ENCODE measurements at places on chromosomes 13 and 19. TPM values are rescaled to one million over a fixed set of nuclear protein-coding genes. Genes with fewer than 3 reads are reported as not detected.

DNA sequence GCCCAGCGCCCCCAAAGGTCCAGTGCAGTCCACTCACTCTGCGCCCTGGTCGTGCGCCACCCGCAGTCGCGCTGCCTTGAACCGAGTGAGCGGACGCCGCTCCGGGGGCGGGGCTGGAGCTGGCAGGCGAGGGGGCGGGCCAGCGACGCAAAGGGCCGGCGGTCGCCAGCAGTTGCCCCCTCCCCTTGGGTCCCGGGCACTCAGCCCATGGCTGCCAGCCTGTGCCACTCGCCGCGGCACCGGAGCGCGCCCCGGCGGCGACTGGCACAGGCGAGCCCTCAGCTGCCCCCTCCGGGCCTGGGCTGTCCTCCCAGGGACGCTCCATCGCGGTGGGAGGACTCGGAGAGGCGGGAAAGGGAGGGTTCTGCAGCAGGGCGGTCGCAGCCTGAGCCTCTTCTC is at the start of gene S1PR5:
Gene S1PR5 (minus strand): TSS at position 87 of the 399 bp plus-strand sequence. CDS start 2,436 bp downstream, outside the sequence.
- H3K36me3 ChIP-seq: no peaks in the 10 kb centered on the region
- DNase-seq: no peak
- H3K27me3 ChIP-seq: peaks cover 72% of the 10 kb centered on the region
- peak within 1 kb of the TSS; percentile 82 for H3K4me3 ChIP-seq
- peaks cover 39% of the 10 kb centered on the region for H3K4me1 ChIP-seq
- peak within 1 kb of the TSS; percentile 93 for H3K27ac ChIP-seq

The ZNF561 gene
- 77.1 TPM for total RNA-seq

DNA sequence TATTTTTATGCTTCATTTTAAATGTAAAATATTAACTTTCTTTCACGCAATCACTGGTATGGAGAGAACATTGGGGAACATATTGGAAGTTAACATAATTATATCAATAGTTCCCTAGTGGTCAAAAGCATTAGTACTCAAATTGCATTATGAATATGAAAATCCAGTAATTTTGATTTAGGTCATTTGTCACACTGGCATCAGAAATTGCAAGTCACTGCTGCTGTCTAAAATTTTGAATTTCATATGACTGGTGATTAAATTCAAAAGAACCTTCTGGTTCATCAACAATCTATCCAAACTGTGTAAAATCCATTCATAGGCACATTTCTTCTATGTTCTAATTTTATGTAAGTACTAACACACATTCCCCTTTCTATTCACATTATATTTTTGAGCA is 2235.7 kb upstream of the PCDH20 start:
- H3K27me3 ChIP-seq: no peaks in the 10 kb centered on the region
- no peak overlapping the region for H3K27ac ChIP-seq
- H3K4me1 ChIP-seq: no peaks in the 10 kb centered on the region
- no peaks in the 10 kb centered on the region for H3K36me3 ChIP-seq
- no peak overlapping the region for H3K4me3 ChIP-seq

- H3K27me3 ChIP-seq: no peaks in the 10 kb centered on the region
- peak overlapping the region; percentile 100 for H3K27ac ChIP-seq
- no peaks in the 10 kb centered on the region for H3K36me3 ChIP-seq
- H3K4me3 ChIP-seq: peak overlapping the region; percentile 64
- peaks cover 20% of the 10 kb centered on the region for H3K4me1 ChIP-seq
Measured at GRCh38 chr19:14375582-14376291, 5.5 kb upstream of the ADGRE5 start.

The PTGIR gene
- total RNA-seq: not detected

DNA sequence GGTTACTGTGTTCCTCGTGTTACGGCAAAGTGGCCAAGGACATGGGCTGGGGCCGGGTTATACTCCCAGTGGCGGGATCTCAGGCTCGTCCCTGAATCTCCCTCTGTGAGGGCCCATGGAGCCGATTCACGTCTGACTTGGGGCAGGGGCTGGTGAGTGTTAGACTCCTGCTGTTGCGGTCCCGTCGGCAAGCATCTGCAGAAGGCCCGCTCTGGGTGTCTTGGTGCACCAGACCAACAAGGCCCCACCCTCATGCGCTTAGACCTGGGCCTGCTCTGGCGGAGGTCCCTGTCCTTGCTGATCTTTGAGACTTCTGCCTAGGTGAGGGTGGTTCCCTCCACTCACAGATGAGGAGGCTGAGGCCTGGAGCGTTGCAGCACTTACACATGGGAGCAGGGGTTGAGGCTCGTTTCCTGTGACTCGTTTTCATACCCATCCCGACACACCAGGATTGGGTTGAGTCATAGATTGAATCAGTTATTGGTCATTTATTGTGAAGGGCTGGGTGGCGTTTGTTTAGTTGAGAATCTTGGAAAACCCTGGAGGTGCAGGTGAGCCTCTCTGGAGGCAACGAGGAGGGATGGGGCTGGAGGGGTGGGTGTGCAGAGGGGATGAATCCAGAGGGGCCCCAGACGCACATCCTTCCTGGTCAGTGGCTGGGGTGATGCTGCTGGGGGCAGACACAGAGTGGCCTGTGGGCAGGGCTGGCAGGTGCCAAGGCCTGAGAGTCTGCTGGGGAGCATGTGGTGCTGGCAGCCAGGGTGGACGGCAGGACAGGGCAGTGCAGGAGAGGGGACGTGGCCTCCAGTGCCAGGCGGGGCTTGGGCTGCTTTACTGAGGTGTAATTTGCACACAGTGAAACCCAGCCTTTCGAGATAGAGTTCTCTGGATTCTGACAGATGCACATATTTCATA is 4.6 kb downstream of the EPN1 start:
- peak overlapping the region; percentile 66 for H3K27ac ChIP-seq
- DNase-seq: no peak
- H3K27me3 ChIP-seq: no peaks in the 10 kb centered on the region
- peaks cover 51% of the 10 kb centered on the region for H3K36me3 ChIP-seq
- no peak overlapping the region for H3K4me3 ChIP-seq
- peaks cover 65% of the 10 kb centered on the region for H3K4me1 ChIP-seq

DNA sequence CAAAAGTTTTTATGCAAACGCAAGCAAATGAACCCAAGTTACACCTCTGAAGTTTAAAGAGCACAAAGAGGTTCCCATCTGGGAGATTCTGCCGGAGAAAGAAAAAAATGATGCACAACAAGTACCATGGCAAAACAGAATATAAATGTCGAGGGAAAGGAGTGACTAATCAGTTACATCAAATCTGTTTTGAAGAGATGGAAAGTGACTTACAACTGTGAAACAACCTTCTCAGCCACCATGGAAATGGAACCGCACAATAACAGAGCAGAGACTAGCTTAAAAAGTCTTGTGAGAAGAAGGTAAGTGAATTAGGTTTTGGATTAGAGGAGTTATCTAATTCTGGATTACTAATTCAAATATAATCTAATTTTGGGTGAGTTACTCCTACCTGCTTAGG is 2.4 kb downstream of the HSPH1 start:
- no peaks in the 10 kb centered on the region for H3K27me3 ChIP-seq
- no peak for DNase-seq
- H3K36me3 ChIP-seq: peaks cover 19% of the 10 kb centered on the region
- H3K27ac ChIP-seq: no peak overlapping the region
- peaks cover 60% of the 10 kb centered on the region for H3K4me1 ChIP-seq

Measured in naive thymus-derived CD8-positive, alpha-beta T cell (primary cell).